ENCODE measurements at places on chromosomes 3 and 15.

GRCh38 chr3:9291821-9292410, 42.5 kb upstream of the SRGAP3 start:
- DNase-seq, result no peak

GRCh38 chr3:184180165-184180564, 5.5 kb downstream of the AP2M1 start:
- DNase-seq, result no peak

DNA sequence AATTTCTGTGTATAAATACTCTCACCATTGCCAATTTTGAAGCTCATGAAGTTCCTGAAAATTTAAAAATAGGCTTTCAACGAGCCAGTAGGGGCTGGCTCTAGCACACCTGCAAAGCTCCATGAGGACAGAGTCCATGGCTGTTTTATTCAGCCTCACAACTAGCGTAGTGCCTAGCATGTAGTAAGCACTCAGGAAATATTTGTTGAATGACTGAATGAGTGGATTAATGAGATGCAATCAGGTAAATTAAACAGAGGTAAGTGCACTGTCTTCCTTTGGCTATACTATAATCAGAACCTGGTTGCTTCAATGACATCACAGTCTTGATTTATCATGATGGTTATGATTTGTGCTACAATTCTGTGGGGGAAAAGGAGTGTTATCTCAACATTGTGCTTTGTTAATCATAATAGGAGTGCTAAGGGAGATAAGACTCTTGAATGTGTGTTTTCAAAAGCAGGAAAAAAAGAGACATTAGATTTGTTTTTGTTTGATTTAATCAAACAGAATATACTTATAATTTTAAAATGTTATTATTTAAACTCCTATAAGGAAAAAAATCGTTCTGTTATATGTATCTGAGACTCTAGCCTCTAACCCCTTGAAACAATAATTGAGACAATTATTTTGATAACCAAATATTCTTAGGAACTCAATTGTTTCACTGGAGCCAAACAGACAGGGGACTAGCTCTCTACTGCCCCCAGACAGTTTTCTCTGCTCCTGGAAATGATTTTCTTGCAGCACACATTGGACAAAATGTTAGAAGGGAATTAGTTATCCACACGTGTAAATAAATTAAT, 171.7 kb upstream of the ATP11B start:
- DNase-seq, result no peak

DNA sequence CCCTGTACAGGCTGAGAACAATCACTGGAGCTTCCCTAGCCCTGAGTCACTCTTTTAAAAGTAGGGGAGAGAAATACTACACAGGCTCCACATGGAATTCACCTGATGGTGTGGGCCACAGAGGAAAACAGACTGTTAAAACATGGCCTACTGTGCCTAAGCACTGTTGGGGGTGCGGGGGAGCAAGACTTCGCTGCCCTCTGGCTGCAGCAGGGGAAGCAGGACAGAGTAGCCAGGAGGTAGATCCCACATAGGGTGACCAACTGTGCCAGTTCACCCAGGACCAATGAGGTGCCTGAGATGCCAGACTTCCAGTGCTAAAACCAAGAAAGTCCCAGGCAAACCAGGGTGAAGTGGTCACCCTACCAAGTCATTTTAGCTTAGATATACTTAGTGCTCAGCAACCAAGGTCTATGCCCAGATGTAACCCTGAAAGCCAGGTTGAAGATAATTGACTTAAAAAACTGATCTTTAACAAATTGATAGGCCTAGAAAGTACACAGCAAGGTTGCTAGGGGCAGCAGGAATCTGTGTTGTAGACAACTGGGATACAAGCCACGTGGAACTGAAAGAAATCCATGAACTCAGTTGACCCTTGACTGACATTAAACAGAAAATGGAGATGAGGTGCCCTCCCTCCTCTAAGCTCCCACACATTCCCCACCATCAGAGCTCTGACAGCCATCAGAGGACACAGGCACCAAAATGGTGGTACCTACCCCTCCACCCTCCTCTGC, 344.2 kb upstream of the PPP2R3A start:
- no peak for DNase-seq

All from muscle of arm (tissue), 14 donors.